Fibroblast of skin of right quadriceps (primary cell): ENCODE measurements at places on chromosomes 2 and 18.

- DNase-seq: no peak
Measured at GRCh38 chr2:57959390-57959789, 87.2 kb upstream of the VRK2 start.

GRCh38 chr2:71212336-71212735, 14.6 kb downstream of the PAIP2B start:
- no peak for DNase-seq

DNA sequence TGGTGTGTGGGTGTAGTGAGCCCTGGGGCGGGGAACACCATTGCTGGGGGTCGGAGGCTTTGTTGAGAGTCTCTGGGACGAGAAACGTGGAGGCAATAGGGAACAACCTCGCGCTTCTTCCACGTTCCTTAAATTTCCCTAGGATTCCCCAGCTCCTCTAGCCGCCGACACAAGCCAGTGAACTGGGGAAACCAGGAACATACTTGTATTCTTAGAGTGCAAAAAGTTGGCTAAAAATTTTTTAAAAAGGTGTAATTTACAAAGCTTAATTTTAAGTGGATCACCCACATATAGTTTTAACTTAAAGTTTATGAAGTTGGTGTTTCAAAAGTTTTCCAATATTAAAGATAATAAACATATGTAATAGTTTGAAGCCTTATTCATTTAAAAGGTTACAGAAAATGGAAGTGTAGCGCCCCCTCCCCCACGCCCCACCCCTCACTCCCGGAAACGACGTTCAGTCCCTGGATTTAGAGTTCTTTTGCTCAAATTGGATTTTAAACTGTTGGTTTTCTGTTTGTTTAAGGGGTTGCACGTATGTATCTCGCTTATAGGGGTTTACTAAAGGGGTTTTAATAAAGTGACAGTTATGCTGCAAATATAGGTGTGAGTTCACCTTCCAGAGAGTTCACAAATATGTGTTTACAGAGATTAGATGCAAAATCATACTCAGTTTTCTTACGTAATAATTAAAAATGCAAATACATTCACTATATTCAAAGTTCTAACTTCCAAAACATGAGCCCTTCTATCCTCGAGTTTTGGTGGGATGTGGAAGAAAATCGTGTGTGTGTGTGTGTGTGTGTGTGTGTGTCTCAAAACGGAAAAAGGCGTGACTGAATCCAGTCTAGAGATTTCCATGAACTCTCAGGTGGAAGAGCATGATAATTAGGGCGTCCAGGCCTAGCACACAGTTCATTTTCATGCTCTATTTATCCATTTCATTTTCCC, 872 bp downstream of the DSG2 start:
- DNase-seq: no peak

GRCh38 chr2:241754042-241754441, 19.6 kb downstream of the D2HGDH start:
- DNase-seq: no peak

- no peak for DNase-seq
Measured at GRCh38 chr2:109352056-109352897, 223.3 kb downstream of the SH3RF3 start.

DNA sequence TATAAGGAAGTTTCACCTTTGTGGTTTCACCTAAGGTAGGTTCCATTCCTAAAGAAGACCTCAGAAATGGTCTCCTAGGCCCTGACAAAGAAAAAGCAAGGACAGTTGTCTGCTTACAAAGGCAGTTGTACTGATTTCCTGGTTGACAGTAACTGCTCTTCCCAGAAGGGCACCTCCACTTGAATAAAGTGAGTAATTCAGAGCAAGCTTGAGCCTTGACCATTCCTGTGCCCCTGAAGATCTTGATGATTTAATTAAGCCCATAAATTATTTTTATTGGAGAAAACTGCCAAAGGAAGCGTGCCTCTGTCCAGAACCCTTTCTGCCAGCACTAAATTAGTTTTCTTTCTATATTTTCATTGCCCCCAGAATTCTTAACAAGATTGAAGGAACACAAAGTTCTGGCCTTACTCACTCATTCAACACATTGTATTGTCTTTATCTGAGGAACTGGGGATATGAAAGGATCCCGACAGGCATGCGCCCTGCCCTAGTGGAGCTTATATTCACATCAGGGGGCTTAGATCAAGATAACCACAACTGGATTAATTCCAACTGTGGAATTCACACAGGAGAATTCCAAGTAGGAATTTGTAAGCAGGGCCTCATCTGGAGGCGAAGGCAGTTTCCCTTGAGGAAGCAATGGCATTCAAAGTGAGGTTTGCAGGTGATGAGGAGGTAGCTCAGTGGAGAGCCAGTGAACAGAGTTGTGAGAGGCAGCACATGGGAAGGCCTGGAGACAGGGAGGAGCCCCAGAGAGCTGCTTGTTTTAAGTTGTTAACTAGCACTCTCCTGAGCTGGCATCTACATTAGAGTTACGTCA, 21.2 kb downstream of the PTRHD1 start:
- peak; percentile 63 for DNase-seq

DNA sequence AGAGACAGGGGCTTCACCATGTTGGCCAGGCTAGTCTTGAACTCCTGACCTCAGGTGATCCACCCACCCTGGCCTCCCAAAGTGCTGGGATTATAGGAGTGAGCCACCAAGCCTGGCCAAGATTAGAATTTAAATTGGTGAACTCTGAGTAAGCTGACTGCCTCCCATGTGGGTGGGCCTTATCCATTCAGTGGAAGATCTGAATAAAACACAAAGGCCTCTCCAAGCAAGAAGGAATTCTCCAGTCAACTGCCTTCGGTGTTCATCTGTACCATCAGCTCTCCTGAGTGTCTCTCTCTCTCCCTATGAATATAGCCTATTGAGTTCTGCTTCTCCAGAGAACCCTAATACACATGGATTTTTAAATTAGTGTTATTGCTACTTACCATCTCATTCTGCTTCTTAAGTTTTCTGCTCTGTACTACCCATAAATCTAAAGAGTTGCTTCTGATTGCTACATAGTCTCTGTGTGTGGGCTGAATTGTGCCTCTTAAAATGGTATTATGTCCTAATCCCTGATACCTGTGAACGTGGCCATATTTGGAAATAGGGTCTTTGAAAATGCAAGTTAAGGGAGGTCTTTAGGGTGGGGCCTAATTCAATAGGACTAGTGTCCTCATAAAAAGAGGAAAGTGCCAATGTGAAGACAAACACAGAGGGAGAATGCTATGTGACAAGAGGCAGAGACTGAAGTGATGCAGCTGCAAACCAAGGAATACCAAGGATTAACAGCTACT, 36.3 kb downstream of the FBXO11 start:
- DNase-seq: no peak

- DNase-seq: no peak
Measured at GRCh38 chr2:120683701-120684100, 52.0 kb upstream of the GLI2 start.

DNA sequence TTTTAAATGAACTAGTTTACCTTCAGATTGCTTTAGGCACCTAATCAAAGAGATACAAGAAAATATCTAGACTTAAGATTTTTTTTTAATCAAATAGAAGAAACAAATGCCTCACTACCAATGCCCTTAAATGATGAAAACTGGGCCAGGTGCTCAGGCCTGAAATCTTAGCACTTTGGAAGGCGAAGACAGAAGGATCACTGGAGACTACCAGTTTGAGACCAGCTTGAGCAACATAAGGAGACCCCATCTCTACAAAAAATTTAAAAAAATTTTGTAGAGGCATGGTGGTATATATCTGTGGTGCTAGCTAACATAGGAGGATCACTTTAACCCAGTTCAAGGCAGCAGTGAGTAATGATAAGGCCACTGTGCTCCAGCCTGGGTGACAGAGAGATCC, 675.1 kb downstream of the NRXN1 start:
- no peak for DNase-seq
